ENCODE measurements at places on chromosomes 4 and X. TPM values are rescaled to one million over a fixed set of nuclear protein-coding genes. Genes with fewer than 3 reads are reported as not detected.

- no peak for DNase-seq
Measured at GRCh38 chr4:4950561-4951290, 68.5 kb downstream of the CYTL1 start.

GRCh38 chr4:5705647-5706320, 2.6 kb downstream of the EVC2 start:
- no peak for DNase-seq

DNA sequence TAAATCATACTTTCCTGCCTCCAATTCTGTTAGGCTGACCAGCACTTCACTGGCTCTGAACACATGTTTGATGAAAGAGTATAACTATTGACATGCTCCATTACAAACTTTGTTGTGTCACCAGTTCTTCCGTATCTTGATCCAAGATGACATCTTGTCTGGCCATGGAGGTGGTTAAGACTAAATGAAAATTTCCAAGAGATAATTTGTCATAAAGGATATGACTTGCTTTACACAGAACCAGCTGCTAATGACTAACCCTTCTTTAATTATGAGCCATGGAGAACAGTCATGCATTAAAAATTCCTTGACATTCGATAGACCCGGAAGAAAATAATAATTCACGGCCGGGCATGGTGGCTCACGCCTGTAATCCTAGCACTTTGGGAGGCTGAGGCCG, 17.7 kb upstream of the N4BP2 start:
- DNase-seq: no peak

GRCh38 chr4:109846395-109847098, 1.4 kb upstream of the LRIT3 start:
- no peak for DNase-seq

- DNase-seq: no peak
Measured at GRCh38 chr4:52369649-52370048, 289.5 kb downstream of the USP46 start.

- no peak for DNase-seq
Measured at GRCh38 chr4:158302076-158302866, 92.0 kb downstream of the TMEM144 start.

LRPAP1 gene
- total RNA-seq: 204 TPM

RASSF6 gene
- 8.8 TPM for total RNA-seq

EDNRA gene
- 8.1 TPM for total RNA-seq

RIBC1 gene
- total RNA-seq: 2.5 TPM

Measured in kidney (tissue), 22 donors.